ENCODE measurements at places on chromosomes 12 and 14.

DNA sequence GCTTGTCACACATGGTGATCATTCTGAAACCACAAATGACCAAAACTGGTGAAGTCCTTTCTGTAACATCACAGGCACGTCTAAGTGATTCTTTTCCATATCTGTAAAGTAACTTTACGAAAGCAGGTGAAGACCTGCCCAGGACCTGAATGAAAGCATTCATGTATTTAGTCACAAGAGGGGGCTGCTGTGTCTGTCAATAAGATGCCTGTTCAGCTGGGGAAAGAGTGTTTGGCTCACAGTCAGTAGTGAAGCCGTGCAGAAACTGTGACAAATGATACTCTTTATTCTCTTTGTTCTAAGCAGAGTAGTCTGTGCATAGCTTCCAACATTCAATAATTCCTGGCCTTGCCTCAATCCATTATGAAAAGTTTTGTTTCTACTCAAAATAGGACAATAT, 373.5 kb upstream of the OR4E1 start:
- no peak for DNase-seq

DNA sequence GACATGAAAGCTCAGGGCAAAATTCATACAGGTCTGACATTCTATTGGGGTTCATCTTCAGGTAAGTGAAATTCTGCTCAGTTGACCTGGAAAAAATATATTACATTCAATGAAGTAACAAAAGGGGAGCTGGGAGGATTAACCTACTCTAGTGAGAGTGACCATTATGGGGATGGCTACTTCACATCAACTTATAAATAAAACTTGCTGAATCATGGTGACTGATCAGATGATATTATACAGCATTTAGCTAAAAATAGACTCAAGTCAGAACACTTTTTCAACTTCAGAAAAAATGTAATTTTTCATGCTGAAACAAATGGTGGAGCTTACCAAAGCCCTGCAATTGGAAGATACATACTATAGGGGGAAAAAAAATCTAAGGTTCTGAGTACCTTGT, 800.2 kb downstream of the FSCB start:
- DNase-seq = no peak

DNA sequence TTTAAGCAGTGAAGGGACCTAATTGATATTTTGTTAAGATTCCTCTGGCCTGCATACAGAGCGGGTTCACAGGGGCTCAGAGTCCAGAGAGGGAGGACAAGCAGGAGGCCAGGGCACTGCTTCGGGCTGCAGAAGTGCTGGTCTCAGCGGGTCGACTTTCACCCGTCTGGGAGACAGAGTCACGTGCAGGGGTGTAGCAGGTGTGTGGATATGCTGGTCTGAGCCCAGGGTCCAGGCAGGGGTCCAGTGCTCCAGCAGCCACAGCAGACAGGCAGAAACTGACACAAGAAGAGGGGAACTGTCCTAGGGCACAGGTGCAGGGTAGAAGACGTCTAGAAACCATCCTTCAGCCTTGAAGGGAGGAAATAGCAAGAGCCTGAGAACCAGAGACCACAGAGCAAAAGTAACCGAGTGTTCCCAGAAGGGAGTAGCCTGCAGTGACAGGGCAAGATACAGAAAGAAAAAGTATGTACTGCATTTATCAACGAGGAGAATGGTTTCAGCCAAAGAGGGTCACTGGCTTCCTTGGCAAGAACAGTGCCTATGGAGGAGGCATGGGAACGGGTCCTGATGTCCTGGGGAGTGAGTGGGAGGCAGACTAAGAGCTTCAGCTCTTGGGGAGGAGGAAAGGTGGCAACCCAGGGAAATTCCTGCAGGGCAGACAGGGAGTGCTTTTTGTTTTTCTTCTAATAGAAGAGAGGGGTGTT, 28.7 kb downstream of the FBXO21 start:
- no peak for DNase-seq

GRCh38 chr14:98956661-98957060, 315.3 kb downstream of the BCL11B start:
- DNase-seq = no peak

Measured in hypothalamus (tissue), 51 donors.